ENCODE measurements at places on chromosomes 6 and 20. TPM values are rescaled to one million over a fixed set of nuclear protein-coding genes. Genes with fewer than 3 reads are reported as not detected.
A peak's percentile ranks its signal among the peaks of the same experiment; 100 is the strongest.

- DNase-seq: no peak
Measured at GRCh38 chr6:70379473-70380013, 33.8 kb upstream of the FAM135A start.

GRCh38 chr6:138529478-138529877 lies 30.2 kb upstream of the NHSL1 start:
- no peak for DNase-seq

- no peak for DNase-seq
Measured at GRCh38 chr6:116975600-116975999, 98.6 kb downstream of the RFX6 start.

The C2 gene
- 14.0 TPM for total RNA-seq

The MUCL3 gene
- total RNA-seq: not detected

GRCh38 chr6:90072501-90072900 lies 178.2 kb downstream of the GJA10 start:
- DNase-seq: no peak

DNA sequence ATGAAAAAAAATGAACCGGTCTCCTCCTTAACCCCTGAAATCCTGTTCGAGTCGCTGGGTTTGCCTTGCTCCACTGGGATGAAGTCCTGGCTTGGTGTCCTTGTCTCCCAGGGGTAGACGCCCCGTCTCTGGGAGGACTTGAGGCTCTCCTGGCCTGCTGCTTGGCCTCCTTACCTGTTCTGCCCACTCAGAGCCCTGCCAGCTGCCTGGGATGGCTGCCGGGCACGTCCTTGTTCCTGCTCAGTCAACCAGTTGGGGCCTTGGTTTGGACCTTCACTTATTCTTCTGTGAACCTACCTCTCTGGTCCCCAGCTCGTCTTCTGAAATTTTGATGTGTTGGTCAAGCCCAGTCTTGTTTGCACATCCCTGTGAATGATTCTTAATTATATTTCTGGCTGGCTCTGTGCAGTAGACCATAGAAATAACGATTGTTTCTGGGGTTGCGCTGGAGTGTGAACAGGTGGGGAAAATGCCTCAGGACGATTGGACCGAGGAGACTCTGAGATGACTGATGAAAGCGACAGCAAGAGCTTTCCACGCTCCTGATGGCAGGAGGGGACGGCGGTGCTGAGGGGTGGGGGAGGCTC lies 126.5 kb upstream of the ESR1 start:
- no peak for DNase-seq

GRCh38 chr6:143375022-143375585 lies 75.4 kb downstream of the ADAT2 start:
- DNase-seq: no peak

DNA sequence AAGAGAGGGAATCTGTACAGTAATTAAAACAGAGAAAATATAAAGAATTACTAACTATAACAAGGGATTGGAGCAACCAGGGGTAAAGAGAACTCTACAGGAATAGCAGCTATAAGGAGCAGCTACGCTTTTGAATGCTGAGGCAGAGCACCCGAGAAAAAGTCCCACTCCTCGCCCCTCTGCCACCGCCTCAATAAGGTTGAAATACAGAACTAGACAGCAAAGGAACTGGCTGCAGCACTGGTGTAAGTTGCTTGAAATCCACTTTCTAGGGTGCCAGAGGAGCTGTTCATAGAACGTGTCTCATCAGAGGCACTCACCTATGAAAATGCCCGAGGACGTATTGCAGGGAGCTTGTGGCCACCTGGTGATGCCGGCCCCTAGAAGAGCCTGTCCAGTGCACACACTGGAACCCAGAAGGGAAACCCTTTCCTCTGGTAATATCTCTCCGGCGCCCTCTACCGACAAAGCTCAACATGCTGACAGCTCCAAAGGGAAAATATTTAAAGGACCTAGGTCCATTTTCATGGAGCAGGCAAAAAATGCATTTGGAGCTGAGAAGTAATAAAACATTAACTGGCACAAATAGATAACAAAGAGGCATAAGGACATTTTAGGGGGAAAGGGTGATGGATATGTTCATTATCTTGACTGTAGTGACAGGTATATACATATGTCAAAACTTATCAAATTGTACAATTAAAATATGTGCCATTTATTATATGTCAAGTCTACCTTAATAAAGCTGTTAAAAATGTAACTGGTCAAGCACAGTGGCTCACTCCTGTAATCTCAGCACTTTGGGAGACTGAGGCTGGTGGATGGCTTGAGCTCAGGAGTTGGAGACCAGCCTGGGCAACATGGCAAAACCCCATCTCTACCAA lies 137.4 kb upstream of the HDAC2 start:
- DNase-seq: peak; percentile 88

GRCh38 chr6:35258858-35259193 lies 709 bp upstream of the ZNF76 start:
- DNase-seq: no peak

DNA sequence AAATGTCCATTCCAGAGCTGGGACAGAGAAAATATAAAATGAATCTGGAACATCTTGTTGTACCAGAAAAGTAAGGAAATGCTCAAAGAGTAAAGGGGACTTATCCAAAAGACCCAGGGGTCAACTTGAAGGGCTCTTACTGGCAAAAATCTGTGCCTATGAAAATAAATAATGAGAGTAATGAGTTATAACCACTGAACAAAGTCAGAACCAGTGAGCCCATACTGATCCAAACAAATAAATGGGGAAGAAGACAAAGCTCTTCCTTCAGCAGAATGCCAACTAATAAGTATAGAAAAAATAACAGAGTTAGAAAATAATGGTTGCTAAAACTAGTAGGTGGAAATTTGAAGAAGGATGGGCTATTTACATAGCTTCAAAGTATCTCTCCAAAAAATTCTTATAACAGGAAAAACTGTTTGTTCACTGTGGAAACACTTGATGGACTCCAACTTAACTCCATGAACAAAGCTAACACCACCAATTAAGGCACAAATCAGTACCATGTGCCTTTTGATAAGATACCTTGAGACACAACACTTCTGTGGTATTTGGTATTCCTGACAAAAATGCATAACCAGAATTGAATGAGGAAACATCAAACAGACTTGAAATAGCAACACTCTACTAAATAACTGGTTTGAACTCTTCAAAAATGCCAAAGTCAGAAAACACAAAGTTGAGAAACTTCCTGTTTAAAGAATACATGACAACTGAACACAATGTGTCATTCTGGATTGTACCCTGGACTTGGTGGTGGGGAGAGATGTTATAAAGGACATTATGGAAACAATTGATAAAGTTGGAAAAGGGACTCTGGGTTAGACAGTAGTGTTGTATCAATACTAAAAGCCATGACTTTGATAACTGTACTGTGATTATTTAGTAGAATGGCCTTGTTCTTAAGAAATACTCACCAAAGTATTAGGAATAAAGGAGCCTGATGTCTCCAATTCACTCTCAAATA lies 197.5 kb downstream of the ISM1 start:
- DNase-seq: no peak

The C6orf15 gene
- not detected for total RNA-seq

The MUC22 gene
- not detected for total RNA-seq

DNA sequence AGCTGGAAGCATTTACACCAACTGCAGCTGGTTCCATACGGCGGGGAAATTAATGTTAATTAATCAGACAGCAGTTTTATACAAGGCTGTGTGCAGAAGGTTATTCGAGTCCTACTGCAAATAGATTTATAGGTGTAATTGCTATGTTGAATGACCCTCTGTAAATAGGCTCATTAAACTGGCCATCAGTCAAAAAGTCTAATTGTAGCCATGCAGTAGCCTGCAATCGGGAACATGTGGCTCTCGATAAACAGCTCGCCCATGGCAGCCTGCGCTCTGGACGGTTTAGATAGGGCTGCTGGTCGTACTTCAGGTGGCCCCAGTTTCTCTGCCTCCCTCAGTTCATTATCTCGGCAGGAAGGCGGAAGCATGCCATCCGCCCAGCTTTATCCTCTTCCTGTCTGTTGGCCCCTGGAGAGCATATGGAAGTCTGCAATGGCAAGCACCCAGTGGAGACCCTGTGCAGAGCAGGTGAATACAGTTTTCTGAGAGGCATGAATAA lies 143.2 kb downstream of the MBOAT1 start:
- DNase-seq: no peak

The CPXM1 gene
- total RNA-seq: 9.6 TPM

- DNase-seq: no peak
Measured at GRCh38 chr20:43138061-43138770, 51.5 kb downstream of the PTPRT start.

The SGK2 gene
- total RNA-seq: 0.76 TPM

- DNase-seq: no peak
Measured at GRCh38 chr6:1247056-1247455, 64.8 kb upstream of the FOXQ1 start.

DNA sequence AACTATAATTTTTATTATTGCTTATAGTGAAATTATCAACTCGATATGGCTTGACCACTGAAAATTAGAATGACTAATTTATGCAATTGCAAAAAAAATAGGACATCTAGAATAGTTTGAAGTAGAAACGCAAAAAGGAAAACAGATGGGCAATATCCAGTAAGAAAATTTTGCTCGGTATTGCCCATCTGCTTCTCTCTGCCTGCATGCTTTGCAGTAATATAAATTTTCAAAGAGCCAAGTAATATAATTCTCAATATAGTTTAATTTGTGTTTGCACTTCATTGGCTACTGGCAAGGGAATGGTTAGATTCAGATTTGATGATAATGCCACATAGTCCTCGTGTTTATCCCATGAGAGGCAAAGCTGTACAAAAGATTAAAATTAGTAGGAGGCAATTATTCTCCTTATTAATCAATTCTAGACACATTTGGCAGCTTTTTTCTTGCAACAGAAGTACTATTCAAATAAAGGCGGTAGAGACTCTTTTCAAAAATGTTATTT lies 27.3 kb upstream of the LAMA2 start:
- no peak for DNase-seq

- no peak for DNase-seq
Measured at GRCh38 chr6:50962213-50962759, 143.6 kb downstream of the TFAP2B start.

GRCh38 chr6:139249395-139249794 lies 42.4 kb downstream of the TXLNB start:
- DNase-seq: no peak

GRCh38 chr20:8524101-8525016 lies 392.3 kb downstream of the PLCB1 start:
- no peak for DNase-seq

DNA sequence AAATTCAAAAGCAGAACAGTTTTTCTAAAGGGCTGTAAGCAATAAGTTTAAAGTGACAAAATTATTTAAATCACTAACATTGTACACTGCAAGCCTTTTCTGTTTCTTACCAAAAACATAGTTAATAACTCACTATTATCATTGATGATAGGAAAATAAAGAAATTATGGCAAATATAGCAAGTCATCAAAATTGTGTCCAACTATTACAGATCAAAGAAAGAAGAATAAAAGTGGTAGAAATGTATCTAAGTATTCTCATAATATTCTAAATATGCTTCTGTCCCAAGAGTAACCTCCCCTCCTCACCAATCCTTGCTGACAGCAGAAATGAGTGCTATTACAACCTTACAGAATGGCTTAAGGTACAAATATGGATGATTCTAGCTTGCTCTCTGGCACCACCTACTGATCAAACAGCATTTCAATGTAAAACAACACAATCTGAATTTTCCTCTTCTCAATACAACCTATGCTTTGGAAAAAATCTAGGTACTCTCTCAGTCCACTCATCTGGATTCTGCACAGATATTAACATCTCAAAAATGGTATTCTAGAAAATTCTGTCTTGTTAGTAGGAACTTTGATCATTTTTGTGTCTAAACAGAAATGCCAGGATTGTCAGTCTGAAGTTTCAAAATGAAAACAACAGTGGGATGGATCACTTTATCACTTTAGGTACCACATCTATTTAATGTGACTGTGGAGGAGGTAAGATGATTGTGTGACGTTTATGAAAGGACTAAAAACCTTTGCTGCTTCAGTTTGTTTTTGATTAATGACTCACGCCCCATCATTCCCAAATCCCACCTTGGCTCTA lies 40.9 kb downstream of the ZFP64 start:
- no peak for DNase-seq

The MYL9 gene
- 3,095 TPM for total RNA-seq

- DNase-seq: peak; percentile 69
Measured at GRCh38 chr6:44667668-44668390, 280.3 kb downstream of the CDC5L start.

The CGA gene
- not detected for total RNA-seq

DNA sequence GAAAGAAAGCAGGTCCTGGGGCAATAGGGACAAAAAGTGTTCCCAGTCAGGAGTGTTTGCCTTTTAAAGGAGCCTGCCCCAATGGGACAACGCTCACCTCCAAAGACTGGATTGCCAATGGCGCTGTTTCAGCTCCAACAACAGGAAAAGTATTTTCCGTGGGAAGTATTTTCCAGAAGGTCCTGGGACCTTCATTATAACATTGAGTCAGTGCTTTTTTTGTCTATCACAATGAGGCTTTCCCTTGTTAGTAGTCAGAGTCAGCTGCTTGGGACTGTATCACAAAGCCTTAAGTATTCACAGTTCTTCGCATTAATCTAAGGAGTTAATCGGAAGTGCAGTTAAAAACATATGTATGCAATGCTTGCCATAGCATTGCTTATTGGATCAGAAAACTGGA lies 17.3 kb downstream of the TRAF3IP2 start:
- no peak for DNase-seq

GRCh38 chr20:6490849-6491248 lies 276.6 kb upstream of the BMP2 start:
- no peak for DNase-seq

The PMEPA1 gene
- total RNA-seq: 55.6 TPM

DNA sequence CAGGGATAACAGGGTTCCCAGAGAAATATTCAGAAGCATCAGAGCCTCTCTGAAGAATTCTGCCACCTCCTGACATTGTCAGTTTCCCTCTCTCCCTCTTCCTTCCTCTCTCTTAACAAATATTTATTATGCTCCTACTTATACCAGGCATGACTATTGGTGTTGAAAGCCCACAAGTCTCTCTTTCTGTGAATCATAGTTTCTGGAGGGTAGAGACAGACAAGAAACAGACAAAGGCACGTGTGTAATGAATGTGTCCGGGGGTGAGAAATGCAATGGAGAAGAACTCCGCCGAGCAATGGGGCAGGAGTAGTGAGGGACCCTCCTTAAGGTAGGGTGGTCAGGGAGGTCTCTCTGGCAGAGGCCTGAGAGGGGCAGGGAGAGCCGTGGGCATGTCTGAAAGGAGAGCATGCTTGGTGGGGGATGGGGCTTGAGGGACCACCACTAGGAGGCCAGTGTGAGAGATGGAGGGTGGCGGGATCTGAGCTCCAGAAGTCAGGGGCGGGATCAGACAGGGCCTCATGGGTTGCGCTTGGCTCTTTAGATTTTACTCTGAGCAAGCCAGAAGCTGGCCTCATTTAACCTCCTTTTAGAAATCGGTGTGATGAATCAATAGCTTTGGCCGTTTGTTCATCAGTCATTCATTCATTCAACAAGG lies 57.3 kb downstream of the EYA2 start:
- DNase-seq: no peak

- no peak for DNase-seq
Measured at GRCh38 chr20:52965380-52965779, 6.8 kb upstream of the TSHZ2 start.

DNA sequence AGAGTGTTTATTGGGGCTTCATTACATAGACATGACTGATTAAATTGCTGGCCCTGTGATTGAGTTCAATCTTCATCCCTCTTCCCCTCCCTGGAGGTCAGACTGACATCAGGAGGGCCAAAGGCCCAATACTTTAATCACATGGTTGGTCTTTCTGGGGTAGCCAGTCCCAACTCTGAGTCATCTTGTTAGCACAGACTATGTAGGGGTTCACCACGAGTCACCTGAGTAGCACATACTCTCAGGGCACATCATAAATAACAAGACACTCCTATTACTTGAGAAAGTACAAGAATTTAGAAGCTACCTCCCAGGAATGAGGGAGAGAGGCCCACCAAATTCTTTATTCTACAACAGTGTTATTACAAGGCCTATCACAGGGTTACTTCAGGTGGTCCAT lies 11.3 kb downstream of the GINS1 start:
- DNase-seq: no peak

All from posterior vena cava (tissue), 2 donors.